ENCODE measurements at places on chromosomes 1 and 21.

DNA sequence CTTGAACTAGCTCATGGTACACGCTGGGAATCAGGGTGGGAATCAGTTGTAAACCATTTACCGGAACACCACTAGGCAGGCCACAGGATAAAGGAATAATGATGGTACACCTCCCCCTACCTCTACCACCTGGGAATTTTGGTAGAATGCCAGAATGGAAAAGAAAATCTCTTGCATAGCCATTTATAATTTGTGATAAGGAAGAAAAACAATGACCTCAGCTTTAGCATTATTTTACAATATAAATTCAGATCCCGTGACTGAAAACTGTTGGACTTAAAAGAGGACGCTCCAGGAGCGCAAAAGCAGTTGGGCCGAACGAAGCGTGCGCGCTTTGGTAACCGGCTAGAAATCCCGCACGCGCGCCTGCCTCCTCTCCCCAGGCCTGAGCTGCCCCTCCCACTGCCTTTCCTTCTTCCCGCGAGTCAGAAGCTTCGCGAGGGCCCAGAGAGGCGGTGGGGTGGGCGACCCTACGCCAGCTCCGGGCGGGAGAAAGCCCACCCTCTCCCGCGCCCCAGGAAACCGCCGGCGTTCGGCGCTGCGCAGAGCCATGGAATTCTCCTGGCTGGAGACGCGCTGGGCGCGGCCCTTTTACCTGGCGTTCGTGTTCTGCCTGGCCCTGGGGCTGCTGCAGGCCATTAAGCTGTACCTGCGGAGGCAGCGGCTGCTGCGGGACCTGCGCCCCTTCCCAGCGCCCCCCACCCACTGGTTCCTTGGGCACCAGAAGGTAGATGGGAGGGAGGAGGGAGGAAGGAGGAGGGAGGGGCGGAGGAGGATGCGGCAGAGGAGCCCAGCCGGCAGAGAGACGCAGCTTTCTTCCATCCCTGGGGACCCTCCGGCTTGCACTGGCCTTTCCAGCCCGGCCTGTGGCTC is at the start of gene CYP4X1:
CYP4X1 (plus strand) TSS at position 402 of the 873 bp plus-strand sequence; CDS start at position 551, 149 bp downstream.
- no peak for DNase-seq

DNA sequence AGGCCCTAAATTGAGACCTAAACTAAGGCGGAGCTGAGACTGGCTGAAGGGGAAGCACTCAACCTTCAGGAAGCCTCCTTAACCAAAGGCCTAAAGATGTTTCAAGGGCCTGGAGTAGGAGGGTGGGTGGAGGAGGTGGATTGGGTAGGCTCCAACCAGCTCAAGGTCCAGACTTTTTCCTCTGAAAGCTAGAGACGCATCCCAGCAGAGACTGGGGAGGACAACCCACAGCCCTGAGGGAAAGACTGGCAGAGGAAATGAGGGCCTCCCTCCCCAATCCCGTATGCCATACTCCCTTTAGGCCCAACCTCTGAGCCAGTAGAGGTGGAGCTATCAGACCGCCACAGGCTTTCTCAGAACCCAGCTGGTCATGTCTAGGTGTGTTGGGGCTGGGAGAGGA is 1.1 kb downstream of the ECM1 start:
- DNase-seq, result no peak

DNA sequence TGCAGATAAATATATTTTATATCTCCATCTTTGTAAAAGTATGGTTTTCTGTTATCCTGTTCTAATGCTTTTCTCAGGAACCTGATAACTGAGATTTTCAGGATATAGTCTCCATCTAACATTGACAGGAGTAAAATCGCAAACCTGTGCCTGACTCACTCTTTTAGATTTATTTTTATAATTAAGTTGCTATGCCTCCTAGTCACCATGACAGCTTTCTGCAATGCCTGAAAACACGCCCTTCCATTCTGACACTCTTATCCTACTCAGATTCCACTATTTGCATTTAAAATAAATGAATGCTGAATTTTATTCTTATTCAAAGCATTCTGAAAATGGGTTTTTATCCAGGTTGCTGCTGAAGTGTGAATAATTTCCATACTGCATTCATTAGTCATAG is 62.8 kb downstream of the RGS21 start:
- DNase-seq, result no peak

- no peak for DNase-seq
Observed at GRCh38 chr1:55012661-55013060, 13.9 kb downstream of the BSND start.

- no peak for DNase-seq
Observed at GRCh38 chr1:156530006-156530405, 29.4 kb upstream of the MEF2D start.

DNA sequence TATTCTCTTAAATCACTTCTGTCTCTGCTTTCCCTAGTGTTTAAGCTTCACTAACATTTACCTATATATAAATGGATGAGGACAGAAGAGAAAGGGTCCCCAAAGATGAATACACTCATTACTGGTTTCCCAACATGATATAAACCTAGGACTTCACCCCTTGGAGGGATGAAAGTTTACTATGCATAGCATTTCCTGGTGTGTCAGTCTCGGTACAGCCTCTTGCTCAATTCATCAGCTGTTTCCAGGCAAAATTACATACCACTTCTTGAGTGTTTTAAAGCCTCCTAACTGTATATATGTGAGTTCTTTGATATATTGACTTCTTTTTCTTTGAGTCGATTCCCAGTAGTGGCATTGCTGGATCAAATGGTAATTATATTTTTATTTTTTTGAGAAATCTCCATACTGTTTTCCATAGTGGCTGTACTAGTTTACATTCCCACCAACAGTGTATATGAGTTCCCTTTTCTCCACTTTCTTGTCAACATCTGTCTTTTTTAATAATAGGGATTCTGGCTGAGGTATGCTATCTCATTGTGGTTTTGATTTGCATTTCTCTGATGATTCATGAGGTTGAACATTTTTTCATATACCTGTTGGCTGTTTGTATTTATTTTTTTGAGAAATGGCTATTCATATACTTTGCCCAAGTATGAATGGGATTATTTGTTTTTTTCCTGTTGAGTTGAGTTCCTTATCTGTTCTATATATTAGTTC is 259.3 kb upstream of the CACYBP start:
- no peak for DNase-seq

- no peak for DNase-seq
Observed at GRCh38 chr1:46406881-46407608, 12.9 kb downstream of the FAAH start.

DNA sequence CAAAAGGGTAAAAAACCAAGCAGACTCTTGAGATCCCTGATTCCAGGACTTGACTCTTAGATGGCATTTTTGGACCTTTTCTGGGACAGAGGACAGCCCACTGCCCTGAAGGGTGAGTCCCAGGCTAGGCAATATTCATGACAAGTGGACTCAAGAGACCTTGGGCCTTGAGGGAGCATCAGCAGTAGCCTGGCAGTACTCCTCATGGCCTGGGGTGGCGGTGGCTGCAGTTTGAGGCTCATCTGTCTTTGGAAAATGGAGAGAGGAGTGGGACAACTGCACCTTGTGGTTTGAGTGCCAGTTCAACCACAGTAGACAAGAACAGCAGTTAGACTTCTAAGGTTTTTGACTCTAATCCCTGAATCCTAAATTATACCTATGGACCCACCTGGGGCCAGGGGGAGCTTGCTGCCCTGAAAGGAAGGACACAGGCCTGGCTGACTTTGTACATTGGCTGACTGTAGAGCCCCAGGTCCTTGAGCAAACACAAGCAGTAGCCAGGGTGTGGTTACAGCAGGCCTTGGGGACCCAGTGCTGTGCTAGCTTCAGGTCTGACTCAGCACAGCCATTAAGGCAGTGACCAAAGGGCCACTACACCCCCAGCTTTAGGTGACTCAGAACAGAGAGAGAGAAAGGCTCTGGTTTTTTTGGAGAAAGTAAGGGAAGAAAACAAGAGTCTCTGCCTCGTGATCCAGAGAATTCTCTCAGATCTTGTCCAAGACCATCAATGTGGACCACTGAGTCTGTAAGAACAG is 1023.2 kb downstream of the KCNT2 start:
- DNase-seq, result no peak

DNA sequence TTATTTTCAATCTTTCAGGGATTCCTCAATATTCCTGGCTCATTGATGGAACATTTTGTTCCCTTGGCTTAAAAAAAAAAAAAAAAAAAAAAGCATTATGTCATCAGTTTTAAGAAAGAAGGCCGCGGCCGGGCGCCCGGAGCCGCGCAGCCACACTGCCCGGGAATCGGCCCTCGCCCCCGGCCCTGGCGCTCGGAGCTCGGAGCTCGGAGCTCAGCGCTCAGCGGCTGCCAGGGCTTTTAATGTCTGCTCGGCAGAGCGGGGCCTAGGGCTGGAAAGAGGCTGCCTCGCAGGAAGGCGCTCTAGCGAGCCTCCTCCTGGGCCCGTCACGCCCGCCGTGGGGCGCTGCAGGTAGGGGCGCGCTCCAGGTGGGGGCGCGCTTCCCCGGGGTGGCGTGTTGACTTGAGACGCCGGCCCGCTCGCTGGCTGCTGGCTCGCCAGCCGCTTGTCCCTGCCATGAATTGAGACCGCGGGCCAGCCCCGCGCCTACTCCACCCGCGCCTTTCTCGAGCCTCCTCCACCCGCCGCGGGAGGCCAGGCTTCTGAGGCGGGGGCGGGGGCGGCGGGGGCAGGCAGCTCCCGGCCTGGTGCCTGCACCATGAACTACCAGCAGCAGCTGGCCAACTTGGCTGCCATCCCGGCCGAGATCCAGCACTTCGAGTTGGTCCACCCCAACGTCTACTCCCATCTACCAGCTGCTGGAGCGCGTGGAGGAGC is 5.4 kb upstream of the TDRD5 start:
- no peak for DNase-seq

GRCh38 chr1:203656796-203657747 is 30.4 kb downstream of the ATP2B4 start:
- DNase-seq, result no peak

- no peak for DNase-seq
Observed at GRCh38 chr1:236685917-236686814, at the start of gene ACTN2. Gene ACTN2, plus strand, starts transcription at chr1:236686499. Its CDS starts 175 bp downstream, at chr1:236686674.

GRCh38 chr1:230366504-230366915 is 59.6 kb downstream of the PGBD5 start:
- no peak for DNase-seq

DNA sequence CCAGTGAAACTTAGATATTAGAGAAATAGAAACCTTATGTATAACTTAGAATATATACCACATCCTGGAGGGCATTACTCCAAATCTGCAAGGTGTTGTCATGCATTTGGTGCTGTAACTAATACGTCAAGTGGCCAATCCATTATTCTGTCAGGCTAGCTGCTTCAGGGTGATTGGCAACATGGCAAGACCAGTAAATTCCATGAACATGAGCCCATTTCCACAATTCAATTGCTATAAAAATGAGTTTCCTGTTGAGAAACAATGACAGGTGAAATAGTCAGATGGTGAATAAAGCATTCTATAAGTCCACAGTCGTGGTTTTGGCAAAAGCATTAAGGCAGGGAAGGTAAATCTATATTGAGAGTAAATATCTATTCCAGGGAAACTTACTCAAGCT is 566.0 kb downstream of the ADGRL2 start:
- DNase-seq, result no peak

- peak; percentile 63 for DNase-seq
Observed at GRCh38 chr1:185938396-185938795, 204.2 kb downstream of the HMCN1 start.

GRCh38 chr1:12409681-12410080 is 179.9 kb downstream of the VPS13D start:
- DNase-seq, result no peak

GRCh38 chr1:30275926-30276764 is 447.2 kb downstream of the MATN1 start:
- no peak for DNase-seq

DNA sequence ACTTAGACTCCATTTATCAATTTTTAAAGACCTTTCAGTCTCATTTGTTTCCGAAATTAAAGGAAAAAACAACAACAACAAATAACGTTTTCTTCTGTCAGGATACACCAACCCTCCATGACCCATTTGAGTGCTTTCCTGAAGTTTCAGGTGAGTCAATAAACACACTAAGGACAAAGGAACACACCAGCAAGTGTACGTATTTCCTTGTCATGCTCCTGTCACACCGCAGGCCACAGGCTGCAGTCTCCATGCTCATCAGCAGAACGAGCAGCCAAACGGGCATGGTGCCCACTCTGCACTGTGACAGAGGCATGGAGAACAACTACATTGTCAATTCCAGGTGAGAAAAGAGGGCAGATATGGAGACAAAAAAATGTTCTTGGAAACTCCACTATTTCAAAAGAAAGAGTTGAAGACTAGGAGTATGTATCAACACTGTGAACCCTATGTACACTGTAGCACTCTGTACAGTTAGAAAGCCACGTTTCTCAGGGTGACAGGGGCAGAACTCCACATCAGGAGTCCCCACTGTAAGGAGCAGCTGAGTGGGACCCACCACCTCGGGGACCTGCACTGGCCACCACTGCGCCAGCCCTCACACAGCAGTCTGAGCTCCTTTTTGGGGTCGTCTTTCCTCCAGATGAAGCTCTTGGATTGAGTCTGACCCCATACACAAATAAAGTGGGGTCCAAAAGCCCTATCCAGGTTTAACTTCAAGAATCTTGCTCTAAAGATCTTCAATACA is 2.6 kb downstream of the PTTG1IP start:
- no peak for DNase-seq

DNA sequence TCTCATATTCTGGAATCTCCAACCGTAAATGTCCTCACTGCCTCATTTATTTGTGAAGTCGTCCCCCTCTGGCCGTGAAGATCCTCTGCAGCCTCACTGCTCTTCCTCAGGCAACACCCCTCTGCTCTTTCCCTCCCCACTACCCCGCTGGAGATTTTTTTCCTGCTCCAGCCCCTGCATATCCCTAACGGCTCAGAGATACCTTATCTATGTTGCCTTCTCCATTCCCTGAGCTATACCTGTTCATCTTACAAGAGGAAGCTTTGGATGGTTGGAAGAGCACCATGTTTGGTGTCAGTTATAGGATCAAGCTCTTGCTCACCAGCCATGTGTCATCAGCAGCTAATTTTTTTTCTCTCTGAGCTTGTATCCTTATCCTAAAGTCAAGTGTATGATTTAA is 26.4 kb downstream of the LRRC8B start:
- no peak for DNase-seq

DNA sequence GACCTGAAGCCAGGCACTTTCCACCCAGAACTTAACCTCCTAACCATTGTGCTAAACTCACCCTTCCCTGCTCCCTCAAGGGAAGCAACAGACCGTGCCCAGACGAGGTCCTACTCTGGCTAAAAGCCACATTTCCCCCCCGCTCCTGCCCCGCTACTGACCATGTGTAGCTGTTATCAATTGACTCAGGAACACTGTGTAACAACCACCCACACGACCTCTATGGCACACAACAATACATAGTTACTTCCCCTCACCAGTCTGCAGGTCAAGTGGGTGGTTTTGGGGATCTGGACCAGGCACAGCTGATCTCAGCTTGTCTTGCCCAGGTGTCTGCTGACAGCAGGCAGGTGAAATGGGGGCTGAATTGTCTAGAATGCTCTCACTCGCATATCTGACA is 40.1 kb downstream of the CAMK2N1 start:
- DNase-seq, result no peak

GRCh38 chr1:227002531-227003049 is 62.5 kb downstream of the COQ8A start:
- DNase-seq, result no peak

DNA sequence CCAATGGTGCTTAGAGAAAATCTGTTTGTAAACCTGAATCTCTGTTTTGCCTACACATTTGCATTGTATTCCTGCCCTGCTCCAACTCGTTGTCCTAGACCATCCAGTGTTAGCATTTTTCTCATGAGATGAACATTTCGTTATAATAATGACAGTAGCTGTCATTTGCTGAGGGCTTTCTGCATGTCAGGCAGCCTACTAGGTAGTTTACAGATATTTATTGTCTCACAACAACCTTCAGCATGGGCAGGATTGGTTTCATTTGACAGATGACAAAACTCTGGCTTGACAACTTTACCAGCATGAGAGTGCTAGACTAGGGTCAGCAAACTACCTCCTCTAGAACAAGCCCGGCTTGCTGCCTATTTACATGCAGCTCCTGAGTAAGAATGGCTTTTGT is 10.1 kb downstream of the ST6GALNAC3 start:
- no peak for DNase-seq
